ENCODE measurements at places on chromosomes 7 and 10. TPM values are rescaled to one million over a fixed set of nuclear protein-coding genes. Genes with fewer than 3 reads are reported as not detected.

HABP2 gene
- 0.09 TPM for total RNA-seq

PIP gene
- total RNA-seq = 0.28 TPM

TMEM184A gene
- total RNA-seq = 12.6 TPM

PDE1C gene
- total RNA-seq = 3.7 TPM

CACNA2D1 gene
- total RNA-seq = 3.8 TPM

RAB18 gene
- total RNA-seq = 91.5 TPM

UCMA gene
- not detected for total RNA-seq

HTR7 gene
- total RNA-seq = 0.07 TPM

SH2B2 gene
- 3.6 TPM for total RNA-seq

SLC25A13 gene
- total RNA-seq = 36.6 TPM

AQP1 gene
- 0.37 TPM for total RNA-seq

PON3 gene
- total RNA-seq = 27.0 TPM

CFTR gene
- 0.24 TPM for total RNA-seq

IFIT1B gene
- total RNA-seq = not detected

SLC26A3 gene
- not detected for total RNA-seq

BMI1 gene
- total RNA-seq = 33.0 TPM

MARVELD1 gene
- total RNA-seq = 45.4 TPM

MSMB gene
- not detected for total RNA-seq

GPR141 gene
- total RNA-seq = not detected

MRC1 gene
- not detected for total RNA-seq

MBL2 gene
- total RNA-seq = not detected

STOX1 gene
- 0.60 TPM for total RNA-seq

CDC14C gene
- not detected for total RNA-seq

PPIF gene
- total RNA-seq = 151 TPM

LRRN3 gene
- not detected for total RNA-seq

VSTM2A gene
- not detected for total RNA-seq

EMX2 gene
- not detected for total RNA-seq

PALD1 gene
- total RNA-seq = 7.9 TPM

COBL gene
- 4.7 TPM for total RNA-seq

HMX2 gene
- total RNA-seq = 0.15 TPM

IDI2 gene
- not detected for total RNA-seq

VIPR2 gene
- total RNA-seq = not detected

RARRES2 gene
- total RNA-seq = not detected

PRF1 gene
- total RNA-seq = not detected

CPVL gene
- 0.14 TPM for total RNA-seq

Data from A549 treated with RU486 at 1 μM for 4 hours (cell line).